NCI-H1930 (cell line): ENCODE measurements at places on chromosomes 5 and 9.

DNA sequence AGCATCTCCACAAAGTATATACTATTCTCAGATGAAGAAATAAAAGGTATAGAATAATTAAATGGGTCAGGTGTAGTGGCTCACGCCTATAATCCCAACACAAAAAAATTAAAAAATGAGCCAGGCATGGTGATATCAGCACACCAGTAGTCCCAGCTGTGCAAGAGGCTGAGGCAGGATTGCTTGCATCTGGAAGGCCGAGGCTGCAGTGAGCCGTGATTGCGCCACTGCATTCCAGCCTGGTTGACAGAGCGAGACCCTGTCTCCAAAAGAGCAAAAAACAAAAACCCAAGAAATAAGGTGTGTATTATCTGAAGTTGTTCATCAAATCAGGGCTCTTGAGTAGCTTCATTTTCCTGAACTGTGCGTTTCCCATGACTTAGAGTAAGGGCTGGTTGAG is 83.2 kb upstream of the MYO10 start:
- DNase-seq: no peak

- DNase-seq: no peak
These were observed 16.9 kb upstream of the LAMC3 start for GRCh38 chr9:130991778-130992681.

GRCh38 chr5:124742983-124743601 is 3.3 kb downstream of the ZNF608 start:
- DNase-seq: no peak

DNA sequence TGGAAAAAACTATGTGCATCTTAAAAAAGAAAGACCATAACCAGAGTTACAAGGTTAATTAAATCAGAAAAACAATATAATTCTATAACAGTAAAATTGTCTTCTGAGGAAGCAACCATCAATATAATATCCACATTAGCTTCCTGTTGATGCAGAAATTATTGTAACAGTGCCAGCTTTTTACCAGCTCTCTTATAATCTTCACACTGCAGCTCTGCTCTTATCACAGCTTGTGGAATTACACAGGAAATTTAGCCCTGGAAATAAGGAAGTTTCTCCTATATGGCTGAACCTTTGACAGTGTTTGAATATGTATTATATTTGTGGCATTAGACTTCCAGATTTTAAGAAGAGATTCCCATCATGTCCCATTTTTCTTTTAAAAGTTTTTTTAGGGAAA is 49.1 kb upstream of the TEK start:
- no peak for DNase-seq

DNA sequence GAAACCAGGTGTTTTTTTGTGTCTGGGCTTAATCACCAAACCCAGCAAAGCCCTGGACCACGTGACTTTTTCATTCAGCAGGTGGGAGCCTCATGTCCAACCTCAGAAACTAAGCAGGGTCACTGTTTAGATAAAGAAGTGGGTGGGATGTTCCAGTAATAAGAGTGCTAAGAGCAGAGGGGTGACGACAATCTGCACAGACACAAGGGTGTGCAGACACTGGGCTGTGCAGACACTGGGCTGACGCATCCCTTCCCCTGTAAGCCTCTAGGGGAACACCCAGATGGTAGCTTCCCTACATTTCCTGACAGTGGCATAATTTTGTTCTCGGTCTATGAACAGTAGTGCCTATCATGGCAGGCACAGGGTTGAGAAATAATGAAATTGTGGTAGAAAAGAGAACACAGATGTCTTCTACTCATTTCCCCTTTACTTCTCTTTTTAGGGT is 85.1 kb downstream of the SAXO1 start:
- DNase-seq: peak; percentile 21

DNA sequence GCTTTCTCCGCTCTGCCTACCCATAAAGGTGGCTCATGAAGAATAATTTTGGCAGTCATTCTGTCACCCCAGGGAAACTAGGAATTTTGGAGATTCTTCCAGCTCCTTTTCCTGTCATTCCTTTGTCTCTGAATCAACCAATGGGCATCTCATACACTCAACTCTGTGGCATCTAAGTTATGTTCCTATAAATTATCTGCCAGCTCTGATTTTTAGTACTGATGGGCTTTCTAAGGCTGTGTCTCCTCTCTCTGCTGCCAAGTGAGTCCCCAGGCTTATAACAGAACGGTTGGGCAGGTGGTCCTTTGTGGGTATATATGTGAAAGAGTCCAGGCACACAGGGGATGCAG is 226.8 kb downstream of the NMUR2 start:
- no peak for DNase-seq

DNA sequence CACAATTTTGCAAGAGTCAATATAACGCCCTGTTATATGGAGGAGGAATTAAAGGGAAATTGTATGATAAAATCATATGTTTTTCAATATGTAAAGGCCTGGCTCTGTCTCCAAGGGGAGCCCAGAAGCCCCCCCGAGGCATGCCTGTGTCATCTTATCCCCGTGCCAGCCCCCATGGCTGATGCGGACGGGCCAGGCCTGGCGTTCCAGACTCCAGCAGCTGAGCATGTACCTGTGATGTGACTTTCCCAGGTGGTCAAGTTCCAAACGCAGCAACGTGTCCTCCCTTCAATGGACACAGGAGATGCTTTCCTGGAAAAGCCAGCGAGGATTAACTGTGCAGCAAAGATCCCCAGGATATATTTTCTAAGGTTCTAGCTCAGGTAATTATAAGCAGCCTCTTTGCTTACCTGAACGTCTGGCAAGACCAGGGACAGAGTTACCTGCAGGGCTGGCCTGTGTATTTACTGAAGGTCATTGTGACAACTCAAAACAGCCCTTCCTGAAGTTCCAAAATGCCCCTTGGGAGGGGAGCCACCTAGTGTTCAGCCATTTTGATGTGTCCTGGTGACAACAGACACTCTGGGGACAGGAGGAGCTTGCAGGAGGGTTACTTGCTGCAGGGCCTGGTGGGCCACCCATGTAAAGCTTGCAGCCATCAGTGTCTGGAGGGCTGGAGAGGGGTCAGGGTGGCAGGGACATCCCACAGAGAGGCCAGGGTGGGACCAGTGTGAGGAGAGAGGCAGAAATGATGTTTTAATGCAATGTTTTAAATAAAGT is 53.3 kb upstream of the RNU6ATAC start:
- DNase-seq: no peak

GRCh38 chr5:143016777-143017516 is 246.8 kb downstream of the ARHGAP26 start:
- DNase-seq: no peak

GRCh38 chr9:129270903-129271431 is 92.9 kb upstream of the IER5L start:
- DNase-seq: no peak

GRCh38 chr5:757931-758697 is 26.4 kb downstream of the ZDHHC11B start:
- no peak for DNase-seq
